Activated CD8-positive, alpha-beta memory T cell treated with anti-CD3 and anti-CD28 coated beads for 36 hours (primary cell): ENCODE measurements at places on chromosomes 3 and 15. TPM values are rescaled to one million over a fixed set of nuclear protein-coding genes. Genes with fewer than 3 reads are reported as not detected.

Gene MOBP
- not detected for total RNA-seq

Gene GOLGA8G
- total RNA-seq = not detected

Gene IFT122
- total RNA-seq = 19.2 TPM

Gene ZNF654
- total RNA-seq = 17.4 TPM

Gene ATOSA
- total RNA-seq = 11.7 TPM

Gene MKRN3
- total RNA-seq = 1.1 TPM

Gene CLDN16
- total RNA-seq = not detected

Gene CLEC3B
- not detected for total RNA-seq

Gene BUB1B
- total RNA-seq = 57.1 TPM

Gene NRG4
- total RNA-seq = not detected

Gene ZNF80
- 2.1 TPM for total RNA-seq

Gene TMC3
- total RNA-seq = not detected

Gene CPEB1
- 0.55 TPM for total RNA-seq

Gene CYP11A1
- total RNA-seq = 0.23 TPM

Gene SKOR1
- 0.08 TPM for total RNA-seq

Gene SPATA12
- total RNA-seq = not detected

Gene GTF2A2
- 228 TPM for total RNA-seq

Gene TMEM44
- total RNA-seq = 5.6 TPM

Gene KCNMB3
- 0.23 TPM for total RNA-seq

Gene CGNL1
- total RNA-seq = not detected

Gene GOLIM4
- total RNA-seq = 8.0 TPM

Gene SPINK8
- total RNA-seq = not detected

Gene FANCD2
- 71.4 TPM for total RNA-seq

Gene COL7A1
- total RNA-seq = 0.99 TPM

Gene SCAANT1
- not detected for total RNA-seq

Gene NANOGP8
- not detected for total RNA-seq

Gene ZNF501
- 3.6 TPM for total RNA-seq

Gene GABRB3
- not detected for total RNA-seq

Gene PLOD2
- 1.0 TPM for total RNA-seq
